Airway epithelial cell (primary cell): ENCODE measurements at places on chromosomes 3 and 15. TPM values are rescaled to one million over a fixed set of nuclear protein-coding genes. Genes with fewer than 3 reads are reported as not detected.

The TM4SF1 gene
- total RNA-seq: 147 and 251 TPM in 2 replicates

The KNL1 gene
- total RNA-seq: 12.6 and 20.0 TPM in 2 replicates

The LDHAL6B gene
- total RNA-seq: not detected in 2 replicates

The OIP5 gene
- total RNA-seq: 13.7 and 15.5 TPM in 2 replicates

The PLSCR2 gene
- not detected in 2 replicates for total RNA-seq

The RTP1 gene
- not detected in 2 replicates for total RNA-seq

The AHSG gene
- 0.28 TPM in 1 of 2 replicates, not detected in the other for total RNA-seq

The TXNRD3 gene
- 9.7 TPM in 2 replicates for total RNA-seq

The GOLGA8T gene
- total RNA-seq: not detected in 2 replicates

The EOMES gene
- total RNA-seq: not detected in 2 replicates

The CP gene
- 0.21 and 1.1 TPM in 2 replicates for total RNA-seq

The PLA2G4B gene
- 18.6 and 21.8 TPM in 2 replicates for total RNA-seq

The ADPRH gene
- 0.46 and 1.2 TPM in 2 replicates for total RNA-seq

The OR5K4 gene
- not detected in 2 replicates for total RNA-seq

The CAV3 gene
- not detected in 2 replicates for total RNA-seq

The ABI3BP gene
- 0.28 and 2.1 TPM in 2 replicates for total RNA-seq

The TTLL13 gene
- not detected in 2 replicates for total RNA-seq

The CAPN3 gene
- total RNA-seq: 1.5 and 1.7 TPM in 2 replicates

The MST1R gene
- total RNA-seq: 13.3 and 19.9 TPM in 2 replicates

The KLHL40 gene
- not detected in 2 replicates for total RNA-seq

The ISLR gene
- total RNA-seq: not detected in 2 replicates

The SPATA12 gene
- not detected in 2 replicates for total RNA-seq

The HRG gene
- total RNA-seq: not detected in 2 replicates

The SNTN gene
- total RNA-seq: not detected in 2 replicates

The HYAL1 gene
- total RNA-seq: 29.3 and 29.6 TPM in 2 replicates

The TGM5 gene
- 0.92 and 2.1 TPM in 2 replicates for total RNA-seq

The CLRN1 gene
- not detected in 2 replicates for total RNA-seq

The NANOGP8 gene
- not detected in 2 replicates for total RNA-seq

The CDAN1 gene
- total RNA-seq: 8.7 and 11.7 TPM in 2 replicates

The LIPH gene
- 3.4 and 9.6 TPM in 2 replicates for total RNA-seq

The BFSP2 gene
- not detected in 2 replicates for total RNA-seq

The CELSR3 gene
- total RNA-seq: 0.60 and 1.1 TPM in 2 replicates

The GPR87 gene
- 69.9 and 74.1 TPM in 2 replicates for total RNA-seq

The SH2D7 gene
- not detected in 2 replicates for total RNA-seq

The STRA6 gene
- 0.28 and 0.79 TPM in 2 replicates for total RNA-seq

The NGLY1 gene
- total RNA-seq: 14.2 and 16.2 TPM in 2 replicates

The GANC gene
- 14.9 and 19.3 TPM in 2 replicates for total RNA-seq

The RPP25 gene
- 4.7 and 5.7 TPM in 2 replicates for total RNA-seq

The EPB42 gene
- total RNA-seq: not detected in 2 replicates

The CHRNA7 gene
- 0.28 and 0.85 TPM in 2 replicates for total RNA-seq

The KNG1 gene
- total RNA-seq: not detected in 2 replicates

The IQCF5 gene
- not detected in 2 replicates for total RNA-seq

The REC114 gene
- total RNA-seq: not detected in 2 replicates

The IFT57 gene
- total RNA-seq: 32.3 and 46.0 TPM in 2 replicates

The ZMYND10 gene
- 1.1 and 1.4 TPM in 2 replicates for total RNA-seq

The CLDN1 gene
- 43.1 and 60.4 TPM in 2 replicates for total RNA-seq

The FLNB gene
- total RNA-seq: 228 and 316 TPM in 2 replicates
